Endothelial cell (in vitro differentiated cells): ENCODE measurements at places on chromosomes 5 and 9. TPM values are rescaled to one million over a fixed set of nuclear protein-coding genes. Genes with fewer than 3 reads are reported as not detected.

- peaks cover 13% of the 10 kb centered on the region for H3K4me1 ChIP-seq
- no peak overlapping the region for H3K4me3 ChIP-seq
- no peaks in the 10 kb centered on the region for H3K36me3 ChIP-seq
- no peak overlapping the region for H3K27ac ChIP-seq
- no peak for DNase-seq
These were observed 452.7 kb downstream of the BNC2 start for GRCh38 chr9:16417749-16418148.

GRCh38 chr9:124016175-124017050 is 4.8 kb downstream of the LHX2 start:
- H3K4me3 ChIP-seq = no peak overlapping the region
- peaks cover 15% of the 10 kb centered on the region for H3K4me1 ChIP-seq
- H3K36me3 ChIP-seq = no peaks in the 10 kb centered on the region
- no peak overlapping the region for H3K27ac ChIP-seq

- no peak overlapping the region for H3K27ac ChIP-seq
- H3K36me3 ChIP-seq = no peaks in the 10 kb centered on the region
- peaks cover 2% of the 10 kb centered on the region for H3K27me3 ChIP-seq
- no peak for DNase-seq
These were observed 126.7 kb upstream of the SHB start for GRCh38 chr9:38195737-38196161.

- DNase-seq = no peak
- H3K4me3 ChIP-seq = no peak overlapping the region
- H3K27ac ChIP-seq = no peak overlapping the region
- H3K27me3 ChIP-seq = peaks cover 6% of the 10 kb centered on the region
These were observed 207.4 kb downstream of the ARRDC3 start for GRCh38 chr5:91175708-91176107.

- peak; percentile 66 for DNase-seq
- H3K4me3 ChIP-seq = peak overlapping the region; percentile 90
- H3K36me3 ChIP-seq = peaks cover 25% of the 10 kb centered on the region
- H3K27me3 ChIP-seq = peaks cover 32% of the 10 kb centered on the region
- H3K27ac ChIP-seq = no peak overlapping the region
These were observed 683 bp downstream of the DBN1 start for GRCh38 chr5:177472460-177473442.

DNA sequence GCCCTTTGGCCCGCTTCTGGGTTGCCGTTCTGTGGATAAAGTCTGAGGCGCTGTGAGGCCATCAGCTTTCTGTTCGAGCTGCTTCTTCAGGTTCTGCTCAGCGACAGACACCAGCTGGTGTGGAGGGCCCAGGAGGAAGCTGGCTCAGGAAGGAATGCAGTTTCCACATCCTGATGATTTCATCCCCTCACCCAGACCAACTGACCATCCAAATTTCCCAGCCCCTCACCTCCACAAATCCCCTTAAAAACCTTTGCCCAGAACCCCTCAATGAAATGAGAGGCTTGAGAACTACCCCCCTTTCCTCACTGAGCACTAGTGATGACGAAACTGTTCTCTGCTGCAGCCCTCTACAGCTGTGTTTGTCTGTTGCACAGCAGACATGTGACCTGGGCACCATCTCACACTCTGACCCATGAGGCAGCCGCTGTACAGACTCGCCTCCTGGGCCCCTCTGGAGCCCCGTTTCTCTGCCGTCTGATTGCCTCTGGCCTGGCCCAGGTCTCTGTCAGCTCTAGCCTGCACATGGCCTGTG is 45.4 kb downstream of the SPATA31C2 start:
- H3K4me3 ChIP-seq = peak overlapping the region; percentile 73
- H3K27ac ChIP-seq = peak overlapping the region; percentile 94
- peaks cover 2% of the 10 kb centered on the region for H3K27me3 ChIP-seq
- H3K4me1 ChIP-seq = peaks cover 19% of the 10 kb centered on the region
- DNase-seq = peak; percentile 33

- H3K27me3 ChIP-seq = no peaks in the 10 kb centered on the region
- no peaks in the 10 kb centered on the region for H3K36me3 ChIP-seq
- no peak for DNase-seq
- peak overlapping the region; percentile 10 for H3K27ac ChIP-seq
These were observed 111.3 kb downstream of the SSBP2 start for GRCh38 chr5:81639556-81639955.

GRCh38 chr9:120394058-120394669 is 185.8 kb downstream of the CDK5RAP2 start:
- DNase-seq = no peak
- peaks cover 22% of the 10 kb centered on the region for H3K36me3 ChIP-seq
- no peak overlapping the region for H3K4me3 ChIP-seq
- peaks cover 13% of the 10 kb centered on the region for H3K4me1 ChIP-seq
- peaks cover 3% of the 10 kb centered on the region for H3K27me3 ChIP-seq

DNA sequence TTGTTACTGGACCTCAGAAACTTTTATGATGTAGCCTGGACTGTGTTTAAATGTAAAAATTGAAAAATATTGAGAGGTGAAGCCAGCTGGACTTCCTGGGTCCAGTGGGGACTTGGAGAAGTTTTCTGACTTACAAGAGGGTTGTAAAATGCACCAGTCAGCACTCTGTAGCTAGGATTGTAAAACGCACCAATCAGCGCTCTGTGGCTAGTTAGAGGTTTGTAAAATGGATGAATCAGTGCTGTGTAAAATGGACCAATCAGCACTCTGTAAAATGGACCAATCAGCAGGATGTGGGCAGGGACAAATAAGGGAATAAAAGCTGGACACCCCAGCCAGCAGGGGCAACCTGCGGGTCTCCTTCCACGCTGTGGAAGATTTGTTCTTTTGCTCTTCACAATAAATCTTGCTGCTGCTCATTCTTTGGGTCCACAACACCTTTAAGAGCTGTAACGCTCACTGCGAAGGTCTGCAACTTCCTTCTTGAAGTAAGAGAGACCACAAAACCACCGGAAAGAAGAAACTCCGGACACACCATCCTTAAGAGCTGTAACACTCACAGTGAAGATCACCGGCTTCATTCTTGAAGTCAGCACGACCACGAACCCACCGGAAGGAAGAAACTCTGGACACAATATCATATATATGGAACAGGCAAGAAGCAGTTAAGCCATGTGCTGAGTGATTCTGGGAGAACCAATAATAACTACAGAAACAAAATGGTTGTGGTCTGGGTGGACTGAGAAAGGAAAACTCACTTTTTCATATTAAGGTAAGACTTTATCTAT is 201.3 kb downstream of the GABRG2 start:
- DNase-seq = no peak
- H3K36me3 ChIP-seq = no peaks in the 10 kb centered on the region
- no peak overlapping the region for H3K27ac ChIP-seq
- no peaks in the 10 kb centered on the region for H3K4me1 ChIP-seq
- no peaks in the 10 kb centered on the region for H3K27me3 ChIP-seq

- H3K27ac ChIP-seq = no peak overlapping the region
- no peaks in the 10 kb centered on the region for H3K4me1 ChIP-seq
- H3K27me3 ChIP-seq = no peaks in the 10 kb centered on the region
These were observed 6.6 kb downstream of the MYMK start for GRCh38 chr9:133518200-133518599.

- no peaks in the 10 kb centered on the region for H3K36me3 ChIP-seq
- H3K4me3 ChIP-seq = no peak overlapping the region
- H3K27me3 ChIP-seq = no peaks in the 10 kb centered on the region
- no peak overlapping the region for H3K27ac ChIP-seq
- DNase-seq = no peak
These were observed 187.7 kb downstream of the DENND1A start for GRCh38 chr9:123742009-123742767.

DNA sequence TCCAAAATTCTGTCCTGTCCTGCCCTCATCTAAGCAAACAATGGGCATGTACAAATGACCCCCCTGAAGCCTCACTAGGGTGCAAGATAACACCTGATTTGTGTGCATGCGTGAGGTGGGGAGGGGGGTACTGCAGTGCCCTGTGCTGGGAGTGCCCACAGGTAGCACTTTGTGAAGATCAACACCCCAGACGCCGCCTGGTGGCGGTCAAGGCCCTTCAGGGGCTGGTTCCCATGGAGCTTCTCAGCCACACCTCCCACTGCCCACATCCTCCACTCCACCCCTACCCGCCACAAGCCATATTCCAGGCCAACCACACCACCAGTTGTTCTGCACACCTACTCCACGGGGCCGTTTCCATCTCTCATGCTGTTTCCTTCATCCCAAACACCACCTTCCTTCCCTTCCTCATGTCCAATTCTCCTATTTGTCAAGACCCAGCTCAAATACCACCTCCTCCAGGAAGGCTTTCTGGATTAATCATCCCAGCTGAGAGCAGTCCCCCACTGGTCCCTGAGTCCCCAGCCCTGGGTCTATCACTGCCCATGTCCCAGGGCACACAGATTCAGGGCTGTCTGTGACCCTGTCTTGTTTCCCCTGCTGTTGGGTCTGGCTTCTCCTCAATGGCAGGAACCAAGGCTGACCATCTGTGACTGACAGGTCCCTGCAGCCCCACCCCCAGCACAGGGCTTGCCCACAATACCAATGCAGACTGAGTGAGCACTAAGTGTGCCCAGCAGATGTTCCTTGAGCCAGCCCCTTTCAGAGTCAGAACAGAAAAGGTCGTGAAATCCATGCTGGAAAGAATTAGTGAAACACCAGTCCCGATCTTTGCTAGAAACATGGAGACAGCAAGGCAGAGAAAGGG is 178.4 kb downstream of the PAX5 start:
- peaks cover 28% of the 10 kb centered on the region for H3K4me1 ChIP-seq
- H3K27ac ChIP-seq = no peak overlapping the region
- DNase-seq = peak; percentile 50
- peaks cover 5% of the 10 kb centered on the region for H3K27me3 ChIP-seq
- no peak overlapping the region for H3K4me3 ChIP-seq
- no peaks in the 10 kb centered on the region for H3K36me3 ChIP-seq

DNA sequence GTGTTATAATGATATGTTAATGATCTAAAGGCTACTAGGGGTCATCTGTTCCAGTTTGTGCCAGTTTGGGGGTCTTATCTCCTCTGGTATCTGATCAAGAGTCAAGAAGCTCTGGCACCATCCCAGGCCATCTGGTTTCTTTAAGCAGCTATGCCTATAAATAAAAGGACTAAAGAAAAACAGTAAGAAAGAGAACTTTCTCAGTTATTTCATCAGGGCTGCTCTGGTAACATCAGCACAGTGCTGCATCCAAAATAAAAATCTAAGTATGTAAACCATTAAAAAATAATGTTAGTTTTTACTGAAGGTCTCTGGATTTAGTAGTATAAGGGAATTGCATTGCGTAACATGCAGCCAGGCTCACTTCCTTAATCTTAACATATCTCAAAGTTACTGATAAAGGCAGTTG is 185.0 kb downstream of the NR2F1-AS1 start:
- H3K36me3 ChIP-seq = no peaks in the 10 kb centered on the region
- peaks cover 5% of the 10 kb centered on the region for H3K4me1 ChIP-seq
- no peak overlapping the region for H3K27ac ChIP-seq
- no peak for DNase-seq
- H3K27me3 ChIP-seq = no peaks in the 10 kb centered on the region

- H3K4me1 ChIP-seq = peaks cover 2% of the 10 kb centered on the region
- H3K4me3 ChIP-seq = no peak overlapping the region
- peaks cover 1% of the 10 kb centered on the region for H3K27me3 ChIP-seq
- no peak for DNase-seq
- no peaks in the 10 kb centered on the region for H3K36me3 ChIP-seq
These were observed 270.2 kb upstream of the PDE4D start for GRCh38 chr5:60163762-60164161.

GRCh38 chr9:34437006-34437925 is 21.1 kb downstream of the FAM219A start:
- peaks cover 31% of the 10 kb centered on the region for H3K4me1 ChIP-seq
- no peak overlapping the region for H3K4me3 ChIP-seq
- H3K36me3 ChIP-seq = peaks cover 15% of the 10 kb centered on the region
- peaks cover 10% of the 10 kb centered on the region for H3K27me3 ChIP-seq
- no peak overlapping the region for H3K27ac ChIP-seq
- DNase-seq = peak; percentile 56

CCDC180 gene
- 7.7 TPM for total RNA-seq

DND1 gene
- 1.8 TPM for total RNA-seq

AGXT2 gene
- not detected for total RNA-seq

AQP7 gene
- 0.64 TPM for total RNA-seq

PHYHD1 gene
- total RNA-seq = 10.3 TPM

LHFPL2 gene
- 47.6 TPM for total RNA-seq

GLT6D1 gene
- total RNA-seq = not detected

TMEFF1 gene
- 45.8 TPM for total RNA-seq

HARS2 gene
- 37.0 TPM for total RNA-seq

FOXE1 gene
- not detected for total RNA-seq
